ENCODE measurements at places on chromosomes 5 and 9.

DNA sequence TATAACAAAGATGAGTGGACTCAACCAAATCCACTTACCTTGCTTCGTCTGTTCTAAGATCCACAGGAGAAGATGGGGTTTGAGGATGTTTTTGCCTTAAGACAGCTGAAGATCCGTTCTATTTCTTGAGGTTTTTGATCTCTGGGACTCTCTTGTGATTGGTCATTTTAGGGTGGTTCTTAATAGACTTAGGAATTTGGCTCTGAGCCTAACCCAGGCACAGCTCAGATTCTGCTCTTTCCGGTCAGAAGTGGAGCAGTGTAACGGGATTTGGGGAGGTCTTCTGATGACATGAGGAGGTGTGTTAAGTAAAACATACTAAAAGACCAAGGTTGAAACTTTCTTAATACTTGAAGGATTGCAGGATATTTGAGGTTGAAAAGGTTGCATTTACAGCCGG, 166.9 kb downstream of the DMRT2 start:
- H3K36me3 ChIP-seq, result no peaks in the 10 kb centered on the region
- H3K27me3 ChIP-seq, result no peaks in the 10 kb centered on the region
- H3K4me3 ChIP-seq, result no peak overlapping the region
- H3K4me1 ChIP-seq, result no peaks in the 10 kb centered on the region

- no peak overlapping the region for H3K27ac ChIP-seq
- no peak overlapping the region for H3K4me3 ChIP-seq
- no peaks in the 10 kb centered on the region for H3K4me1 ChIP-seq
- no peaks in the 10 kb centered on the region for H3K27me3 ChIP-seq
- H3K36me3 ChIP-seq, result no peaks in the 10 kb centered on the region
Measured at GRCh38 chr9:14652729-14653377, 40.4 kb downstream of the ZDHHC21 start.

DNA sequence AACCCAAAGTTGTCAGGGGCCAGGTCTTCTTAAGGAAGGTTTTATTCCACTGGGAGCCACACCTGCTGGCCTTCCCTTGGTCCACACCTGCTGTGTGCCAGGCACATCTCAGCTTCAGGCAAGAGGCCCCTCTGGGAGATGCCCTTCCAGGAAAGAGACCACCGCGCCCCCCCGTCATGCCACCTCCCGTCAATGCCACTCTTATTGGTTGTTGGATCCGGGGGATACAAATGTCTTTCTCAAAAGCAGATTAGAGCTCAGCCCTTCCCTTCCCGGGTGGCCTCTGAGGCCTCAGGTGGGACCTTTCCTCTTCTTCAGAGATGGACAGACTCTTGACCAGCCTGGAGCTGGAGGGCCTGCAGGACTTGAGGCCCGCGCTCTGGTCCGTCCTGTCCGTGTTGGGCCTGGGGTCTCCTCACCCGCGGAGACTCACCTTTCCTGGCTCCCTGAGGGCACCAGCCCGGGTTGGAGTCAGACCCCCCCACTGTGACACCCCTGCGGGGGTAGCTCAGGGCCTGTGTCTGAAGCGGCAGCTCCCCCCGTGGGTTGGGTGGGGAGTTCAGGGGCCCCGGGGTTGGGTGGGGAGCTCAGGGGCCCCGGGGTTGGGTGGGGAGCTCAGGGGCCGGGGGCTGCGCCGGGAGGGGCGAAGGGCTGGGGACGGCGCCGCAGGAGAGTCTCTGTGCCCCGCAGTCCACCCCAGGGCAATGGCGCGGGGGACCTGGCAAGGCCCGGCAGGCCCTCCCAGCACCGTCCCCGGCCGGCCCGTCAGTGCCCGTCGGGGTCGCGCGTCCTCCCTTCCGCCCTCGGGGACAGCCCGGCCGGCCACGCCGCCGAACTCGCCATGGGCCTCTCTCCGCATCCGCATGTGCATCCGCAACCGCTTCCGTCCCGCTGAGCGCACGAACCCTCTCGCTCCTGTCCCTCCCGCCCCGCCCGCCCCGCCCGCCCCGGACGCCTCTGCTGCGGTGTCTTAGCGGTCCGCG, 3.7 kb upstream of the SLC9A3 start:
- no peaks in the 10 kb centered on the region for H3K36me3 ChIP-seq
- no peak for DNase-seq
- H3K4me1 ChIP-seq, result peaks cover 45% of the 10 kb centered on the region
- H3K27ac ChIP-seq, result no peak overlapping the region
- peaks cover 37% of the 10 kb centered on the region for H3K27me3 ChIP-seq

DNA sequence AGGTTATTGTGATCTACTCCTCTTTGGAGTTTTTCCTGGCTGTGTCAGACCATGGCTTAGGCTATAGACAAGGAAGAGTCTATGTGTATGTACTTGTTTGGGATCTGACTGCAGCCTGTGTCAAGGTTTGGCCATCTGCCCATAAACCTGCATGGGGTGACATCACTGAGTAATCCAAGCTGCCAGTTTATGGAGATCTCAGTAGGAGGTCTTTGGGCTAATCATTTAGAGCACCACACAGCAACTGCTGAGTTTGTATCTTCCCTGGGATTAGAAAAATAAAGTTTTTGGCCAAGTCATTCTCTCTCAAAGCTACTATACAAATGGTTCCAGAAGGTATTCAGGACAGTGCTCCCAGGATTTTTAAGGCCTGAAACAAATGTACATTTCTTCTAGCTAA, 65.5 kb upstream of the HSPB3 start:
- H3K36me3 ChIP-seq, result no peaks in the 10 kb centered on the region
- no peak for DNase-seq
- H3K27ac ChIP-seq, result no peak overlapping the region
- H3K4me1 ChIP-seq, result no peaks in the 10 kb centered on the region
- no peak overlapping the region for H3K4me3 ChIP-seq
